ENCODE measurements at places on chromosomes 3 and 15.

DNA sequence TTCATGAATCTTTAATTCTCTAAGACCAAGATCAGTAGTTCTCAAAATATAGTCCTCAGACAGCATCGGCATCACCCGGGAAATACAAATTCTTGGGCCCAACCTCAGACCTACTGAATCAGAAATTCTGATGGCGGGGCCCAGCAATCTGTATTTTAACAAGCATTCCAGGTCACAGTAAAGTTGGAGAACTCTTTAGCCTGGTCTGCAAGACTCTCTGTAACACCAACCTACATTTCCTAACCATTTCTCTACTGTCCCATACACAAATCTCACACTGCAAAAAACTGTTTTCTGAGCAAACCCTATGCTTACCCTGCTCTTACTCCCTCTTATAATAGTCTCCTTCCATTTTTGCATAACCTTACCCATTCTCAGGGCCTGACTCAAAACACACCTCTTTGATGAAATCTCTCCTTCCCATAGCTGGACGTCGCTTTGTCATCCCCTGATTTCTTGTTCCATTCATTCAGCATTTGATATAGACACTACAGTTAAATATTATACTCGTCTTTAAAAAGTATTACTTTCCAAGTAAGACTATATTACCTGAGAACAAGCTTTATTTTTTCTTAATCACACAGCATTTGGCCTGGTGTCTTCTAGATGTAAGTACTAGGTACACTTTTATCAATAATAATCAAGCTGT is 83.3 kb upstream of the MYO5C start:
- no peak for DNase-seq

GRCh38 chr3:148175214-148175613 is 522.5 kb upstream of the AGTR1 start:
- DNase-seq: no peak

- DNase-seq: peak; percentile 5
These were observed 111.2 kb downstream of the LSM3 start for GRCh38 chr3:14289590-14290461.

- no peak for DNase-seq
These were observed 168.7 kb downstream of the POTEB3 start for GRCh38 chr15:21271566-21271965.

GRCh38 chr15:96535148-96535547 is 204.6 kb downstream of the NR2F2 start:
- no peak for DNase-seq

DNA sequence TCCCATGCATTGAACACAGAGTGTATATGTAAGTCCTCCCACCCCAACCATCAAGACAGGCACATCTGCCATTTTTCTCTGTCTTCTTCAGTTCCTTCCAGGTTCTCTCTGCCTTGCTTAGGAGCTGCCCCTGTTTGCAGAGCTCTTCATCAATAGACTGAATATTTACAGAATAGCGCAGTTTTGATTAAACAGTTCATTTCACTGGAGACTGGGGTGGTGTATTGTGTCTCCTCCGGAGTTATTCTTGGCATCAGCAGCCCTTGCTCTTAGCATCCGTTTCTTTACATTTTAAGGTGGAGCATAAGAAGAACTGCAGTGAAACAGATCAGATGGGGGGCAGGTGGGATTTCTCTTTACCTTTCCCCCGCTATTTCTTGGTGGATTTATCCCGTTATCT is 87.7 kb downstream of the LIPC start:
- no peak for DNase-seq

DNA sequence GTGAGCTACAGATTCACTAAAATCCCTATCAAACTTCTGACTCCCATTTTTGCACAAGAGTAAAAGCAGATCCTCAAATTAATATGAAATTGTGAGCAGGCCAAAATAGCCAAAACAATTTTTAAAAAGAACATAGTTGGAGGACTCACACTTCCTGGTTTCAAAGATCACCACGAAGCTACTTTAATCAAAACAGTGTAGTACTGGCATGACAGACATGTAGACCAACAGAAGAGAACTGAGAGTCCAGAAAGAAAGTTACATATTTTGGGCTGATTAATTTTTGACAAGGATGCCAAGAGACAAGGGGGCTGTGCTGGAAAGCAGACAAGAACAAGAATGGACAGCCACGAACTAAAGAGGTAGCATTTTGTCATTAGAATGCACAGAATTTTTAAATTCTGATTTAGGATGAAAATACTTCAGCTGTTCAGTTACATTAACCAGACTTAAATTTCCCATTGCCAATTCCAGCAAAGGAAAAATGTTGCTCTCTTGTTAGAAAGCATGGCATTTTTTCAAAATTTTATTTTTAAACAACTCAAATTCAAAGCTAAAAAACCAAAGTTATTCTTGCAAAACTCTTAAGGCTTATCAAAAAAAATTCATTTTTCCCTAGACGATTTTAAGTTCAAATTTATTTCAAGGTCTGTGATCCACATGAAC is 14.0 kb downstream of the RYK start:
- DNase-seq: no peak

GRCh38 chr3:66401157-66401550 is 99.7 kb downstream of the LRIG1 start:
- DNase-seq: no peak

GRCh38 chr15:80991421-80991820 is 1.8 kb upstream of the MESD start:
- peak; percentile 74 for DNase-seq

- no peak for DNase-seq
These were observed 11.4 kb upstream of the CCDC174 start for GRCh38 chr3:14640157-14640562.

DNA sequence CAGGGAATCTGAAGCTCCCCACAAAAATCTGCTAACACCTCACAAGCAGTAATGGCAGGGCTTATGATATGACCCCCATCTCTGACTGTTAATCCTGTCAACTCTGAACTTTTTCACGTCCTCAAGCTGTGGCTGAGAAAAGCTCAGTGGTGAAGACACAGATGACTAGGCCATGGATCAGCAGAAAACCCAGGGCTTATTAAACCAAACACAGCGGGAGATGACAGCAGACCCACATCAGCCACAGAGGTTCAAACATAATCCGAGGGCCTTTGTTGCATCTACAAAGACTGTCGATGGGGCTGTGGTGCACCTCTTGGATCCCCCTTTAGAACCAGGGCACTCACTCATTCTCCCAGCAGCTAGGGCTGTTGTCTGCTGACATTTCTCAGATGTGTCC is 50.4 kb downstream of the GLB1 start:
- DNase-seq: no peak

GRCh38 chr3:169041677-169042171 is 621.8 kb downstream of the MECOM start:
- DNase-seq: peak; percentile 33
